ENCODE measurements at places on chromosomes 3 and 15.

GRCh38 chr3:169661361-169662131, 2.0 kb downstream of the MECOM start:
- peak; percentile 77 for DNase-seq

DNA sequence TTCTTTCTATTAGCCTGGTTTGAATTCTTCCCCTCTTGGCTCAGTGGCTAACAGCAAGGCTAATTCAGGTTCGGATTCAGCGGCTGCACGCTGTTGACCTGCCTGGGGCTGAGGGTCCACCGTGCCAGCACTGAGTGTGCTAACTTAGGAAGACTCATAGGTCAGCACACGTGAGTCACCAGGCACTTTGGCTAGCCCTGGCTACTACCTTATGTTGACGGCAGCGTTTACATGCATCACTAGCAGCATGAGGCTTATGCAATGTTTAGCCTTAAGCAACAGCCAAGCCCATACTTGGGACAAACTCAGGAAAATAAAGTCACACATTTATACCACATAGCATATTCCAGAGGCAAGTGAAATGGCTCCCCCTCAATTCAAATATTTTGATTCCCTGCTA, 137.7 kb downstream of the RAB11A start:
- no peak for DNase-seq

GRCh38 chr15:64622410-64623260, 152.8 kb downstream of the RBPMS2 start:
- DNase-seq, result no peak

- no peak for DNase-seq
Measured at GRCh38 chr15:76169018-76169417, 109.2 kb downstream of the TMEM266 start.

DNA sequence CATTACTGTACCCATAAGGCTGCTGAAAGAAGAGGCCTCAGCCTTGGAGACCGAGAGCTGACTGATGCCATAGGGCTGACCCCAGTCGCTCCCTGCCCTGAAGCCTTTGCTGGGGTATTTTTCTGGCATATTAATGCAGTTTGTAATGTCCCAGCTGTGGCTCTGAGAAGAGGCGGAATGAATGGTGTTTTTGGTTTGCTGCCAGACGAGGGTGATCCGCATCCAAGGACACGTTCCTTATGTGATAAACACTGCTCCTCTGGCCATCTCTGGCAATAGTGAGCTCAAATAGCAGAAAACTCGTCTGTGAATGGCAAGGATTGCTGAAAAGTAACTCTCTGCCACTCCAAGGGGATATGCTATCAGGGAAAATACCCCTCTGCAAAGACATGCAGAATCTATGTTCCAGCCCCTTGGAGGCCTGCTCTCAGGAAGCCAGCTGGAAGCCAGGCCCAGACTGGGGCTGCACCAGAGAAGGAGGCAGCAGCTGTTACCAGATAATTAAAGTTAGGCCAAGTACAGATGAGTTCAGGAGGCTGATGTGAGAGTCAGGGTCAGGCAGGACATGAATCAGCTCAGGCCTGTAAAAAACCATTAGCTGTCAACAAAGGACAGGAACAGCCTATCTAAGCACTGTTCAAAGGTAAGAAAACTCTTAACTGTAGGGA, 28.9 kb upstream of the KLHL6 start:
- DNase-seq, result no peak

GRCh38 chr3:143700431-143700975, 147.8 kb downstream of the SLC9A9 start:
- DNase-seq, result no peak

- no peak for DNase-seq
Measured at GRCh38 chr3:68485051-68485450, 447.3 kb downstream of the TAFA4 start.

DNA sequence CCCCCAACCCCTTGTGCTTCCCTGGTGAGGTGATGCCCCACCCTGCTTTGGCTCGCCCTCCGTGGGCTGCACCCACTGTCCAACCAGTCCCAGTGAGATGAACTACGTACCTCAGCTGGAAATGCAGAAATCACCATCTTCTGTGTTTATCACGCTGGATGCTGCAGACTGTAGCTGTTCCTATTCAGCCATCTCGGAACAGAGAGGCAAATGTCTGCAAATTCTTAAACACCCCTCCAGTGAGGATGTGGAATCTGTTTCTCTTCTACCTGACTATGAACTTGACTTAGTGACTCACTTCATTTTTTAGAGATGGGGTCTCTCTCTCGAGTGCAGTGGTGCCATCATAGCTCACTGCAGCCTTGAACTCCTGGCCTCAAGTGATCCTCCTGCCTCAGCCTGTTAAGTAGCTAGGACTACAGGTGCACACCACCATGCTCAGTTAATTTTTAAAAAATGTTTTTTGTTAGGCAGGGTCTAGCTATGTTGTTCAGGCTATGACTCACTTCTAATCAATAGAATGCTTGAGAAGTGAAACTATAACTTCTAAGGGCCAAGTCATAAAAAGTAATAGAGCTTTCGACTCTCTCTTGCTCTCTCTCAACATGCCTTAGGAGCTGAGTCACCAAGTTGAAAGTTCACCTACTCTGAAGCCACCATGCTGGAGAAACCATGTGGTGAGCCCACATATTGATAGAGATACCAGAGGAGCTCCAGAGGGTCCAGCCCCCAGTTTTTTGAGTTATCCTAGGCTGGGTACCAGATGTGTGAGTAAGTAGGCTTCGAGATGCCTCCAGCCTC, 11.5 kb upstream of the PARP14 start:
- DNase-seq, result no peak

DNA sequence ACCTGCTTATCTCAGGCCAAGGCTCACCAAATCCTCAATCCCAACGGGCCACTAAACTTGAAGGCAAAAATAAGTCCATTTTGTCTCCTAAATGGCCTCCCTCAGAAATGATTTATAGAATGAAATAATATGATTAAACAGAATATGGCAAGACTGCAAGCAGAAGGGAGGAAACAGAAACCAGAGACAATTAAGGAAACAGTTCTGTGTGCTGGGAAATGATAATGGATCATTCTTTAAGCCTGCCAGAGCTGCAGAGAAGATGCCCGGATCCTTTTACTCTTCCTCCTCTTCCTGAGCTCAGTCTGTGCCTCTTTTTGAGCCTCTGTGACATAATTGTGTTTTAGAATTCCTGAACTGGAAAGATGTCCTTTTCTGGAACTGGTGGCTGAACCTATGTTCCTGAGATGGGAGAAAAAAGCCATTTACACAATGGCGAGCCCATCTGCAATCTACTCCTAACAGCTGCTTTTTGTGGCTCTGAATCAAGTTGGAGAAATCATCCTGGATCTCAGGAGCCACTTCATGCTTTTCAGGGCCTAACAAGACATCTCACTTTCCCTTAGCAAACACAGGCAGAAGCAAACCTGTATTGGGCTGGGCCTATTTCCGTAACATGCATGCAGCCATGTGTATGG, 2.8 kb upstream of the ABHD2 start:
- no peak for DNase-seq

- no peak for DNase-seq
Measured at GRCh38 chr15:40554161-40554525, 10.7 kb downstream of the CCDC32 start.

DNA sequence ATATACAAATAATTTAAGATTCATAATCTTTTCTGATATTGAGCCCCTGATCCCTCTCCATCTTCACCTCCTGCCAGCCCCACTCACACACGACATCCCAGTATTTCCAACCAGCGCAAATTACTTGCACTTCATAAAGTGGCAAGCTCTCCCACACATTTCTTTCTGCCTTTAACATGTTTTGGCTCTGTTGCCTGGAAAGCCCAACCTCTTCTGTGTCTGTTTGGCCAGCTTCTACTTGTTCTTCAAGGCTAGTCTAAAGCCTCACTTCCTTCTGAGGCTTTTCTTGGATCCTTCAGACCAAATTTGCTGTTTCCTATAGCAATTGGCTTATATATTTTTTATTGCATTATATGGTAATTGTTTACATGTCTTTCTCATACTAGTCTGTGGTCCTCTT, 5.1 kb upstream of the TM6SF1 start:
- no peak for DNase-seq

DNA sequence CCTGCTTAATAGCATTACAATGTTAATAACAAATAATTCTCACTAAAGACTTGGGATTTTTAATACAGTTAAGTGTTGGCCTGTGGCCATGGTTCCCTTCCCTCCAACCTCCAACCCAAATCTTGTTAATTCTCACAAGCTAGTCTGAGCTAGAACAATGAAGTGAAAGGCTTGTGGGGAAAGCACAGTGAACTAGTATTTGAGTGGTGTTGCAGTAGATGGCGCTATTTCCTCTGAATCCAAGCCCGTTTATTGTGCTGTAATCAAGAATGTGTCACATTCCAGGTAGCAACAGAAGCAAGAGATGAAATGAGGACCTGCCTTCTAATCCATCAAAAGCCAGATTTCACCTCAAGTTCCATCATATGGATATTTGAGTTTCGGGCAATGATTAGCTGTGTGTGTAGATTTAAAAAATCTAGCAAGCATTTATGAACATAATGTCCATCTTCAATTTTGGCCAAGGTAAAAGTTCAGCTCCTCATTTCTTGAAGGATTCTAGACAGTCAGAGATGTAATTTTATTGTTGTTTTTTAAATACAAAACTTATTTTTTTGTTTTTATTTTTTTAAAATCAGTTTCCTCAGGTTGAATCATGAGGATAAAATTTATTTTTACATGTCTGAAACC, 160.7 kb downstream of the SQOR start:
- DNase-seq, result no peak

- no peak for DNase-seq
Measured at GRCh38 chr3:102712896-102713295, 278.1 kb downstream of the ZPLD1 start.

DNA sequence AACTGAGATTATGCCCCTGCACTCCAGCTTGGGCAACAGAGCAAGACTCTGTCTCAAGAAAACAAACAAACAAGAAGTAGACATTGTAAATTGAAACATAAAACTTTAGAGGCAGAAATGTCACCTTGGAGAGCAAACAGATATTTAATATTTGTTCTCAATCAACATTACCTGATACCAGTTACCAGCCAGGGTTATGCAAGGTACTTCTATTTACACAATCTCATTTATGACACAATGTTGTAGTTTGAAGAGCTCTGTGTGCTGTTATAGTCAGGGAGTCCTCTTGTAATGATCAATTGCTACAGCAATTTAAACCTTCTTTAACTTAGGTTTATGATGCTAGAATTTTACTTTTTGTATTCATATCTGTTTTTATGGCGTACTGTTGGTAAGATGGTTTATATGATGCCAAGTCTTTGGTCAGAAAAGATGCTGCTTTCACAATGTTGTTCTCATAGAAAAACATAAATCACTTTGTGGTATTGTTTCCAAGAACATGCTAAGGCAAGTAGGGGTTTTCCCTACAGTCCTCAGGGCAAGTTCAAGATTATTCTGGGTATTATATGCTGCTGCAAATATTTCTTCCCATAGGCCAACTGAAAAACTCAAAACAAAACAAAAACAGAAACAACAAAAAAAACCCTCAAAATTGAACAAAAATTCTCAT, 173.5 kb downstream of the TNIK start:
- no peak for DNase-seq

DNA sequence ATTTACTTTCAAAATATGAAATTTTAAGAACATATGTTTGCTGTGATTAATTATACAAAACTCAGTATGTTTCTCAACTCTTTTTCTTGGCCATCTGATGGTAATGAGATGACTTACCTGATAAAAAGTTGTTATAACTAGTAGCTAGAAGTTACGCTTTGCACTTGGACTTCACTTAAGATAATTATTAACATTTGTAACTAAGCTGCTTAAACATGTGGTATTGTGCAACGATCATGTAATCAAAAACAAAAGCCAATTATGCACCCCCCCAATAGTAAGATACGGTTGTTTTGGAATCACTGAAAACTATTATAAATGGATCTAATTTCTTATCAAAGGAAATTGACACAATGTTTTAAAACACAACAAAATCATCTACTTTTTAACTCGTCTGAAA, 342.9 kb downstream of the CNTN3 start:
- no peak for DNase-seq

DNA sequence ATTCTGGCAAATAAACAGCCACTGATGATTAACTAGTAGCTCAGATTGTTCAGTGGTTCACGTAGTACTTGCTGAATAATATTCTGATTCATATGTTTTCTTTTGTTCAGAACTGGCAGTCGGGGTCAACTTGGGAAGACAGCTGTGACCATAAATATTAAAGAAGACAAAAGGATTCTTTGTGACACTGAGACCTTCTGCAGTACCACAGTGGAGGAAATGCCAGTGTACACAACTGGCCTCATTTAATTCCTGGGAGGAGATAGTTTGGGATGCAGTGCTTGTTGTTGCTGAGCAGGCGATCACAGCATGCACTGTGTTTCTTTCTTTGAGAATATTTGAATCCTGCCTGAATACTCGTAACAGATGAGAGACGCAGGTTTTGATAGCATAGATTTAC, 26.7 kb upstream of the MCF2L2 start:
- no peak for DNase-seq

GRCh38 chr15:94238539-94239118, 7.3 kb downstream of the MCTP2 start:
- no peak for DNase-seq

GRCh38 chr15:90031231-90031791, 30.2 kb downstream of the ZNF710 start:
- peak; percentile 54 for DNase-seq

GRCh38 chr15:39594446-39595337, 13.8 kb downstream of the THBS1 start:
- DNase-seq, result no peak

DNA sequence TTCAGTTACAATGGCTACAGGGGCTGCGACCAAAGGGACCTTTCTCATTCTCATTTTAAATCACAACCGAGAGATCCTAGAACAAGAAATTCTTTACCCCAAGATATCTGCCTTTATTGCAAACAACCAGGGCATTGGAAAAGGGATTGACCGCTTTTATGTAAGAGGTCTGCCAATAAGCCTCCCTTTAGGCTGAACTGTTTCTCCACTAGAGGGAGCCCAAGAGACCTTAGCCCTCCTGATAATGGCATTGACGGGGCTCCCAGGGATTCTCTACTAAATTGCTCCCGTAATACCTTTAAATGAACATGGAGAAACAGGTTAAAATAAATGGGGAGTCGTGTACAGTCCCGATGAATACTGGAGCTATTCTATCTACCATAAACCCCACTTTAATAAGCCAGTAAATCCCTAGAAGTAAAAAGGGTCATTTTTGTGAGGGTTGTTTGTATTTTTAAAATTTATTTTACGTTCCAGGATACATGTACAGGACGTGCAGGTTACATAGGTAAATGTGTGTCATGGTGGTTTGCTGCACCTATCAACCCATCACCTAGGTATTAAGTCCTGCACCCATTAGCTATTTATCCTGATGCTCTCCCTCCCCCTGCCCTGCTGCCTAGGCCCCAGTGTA, 7.5 kb upstream of the IGSF10 start:
- DNase-seq, result no peak

- DNase-seq, result no peak
Measured at GRCh38 chr3:69129531-69129930, 7.1 kb upstream of the LMOD3 start.

DNA sequence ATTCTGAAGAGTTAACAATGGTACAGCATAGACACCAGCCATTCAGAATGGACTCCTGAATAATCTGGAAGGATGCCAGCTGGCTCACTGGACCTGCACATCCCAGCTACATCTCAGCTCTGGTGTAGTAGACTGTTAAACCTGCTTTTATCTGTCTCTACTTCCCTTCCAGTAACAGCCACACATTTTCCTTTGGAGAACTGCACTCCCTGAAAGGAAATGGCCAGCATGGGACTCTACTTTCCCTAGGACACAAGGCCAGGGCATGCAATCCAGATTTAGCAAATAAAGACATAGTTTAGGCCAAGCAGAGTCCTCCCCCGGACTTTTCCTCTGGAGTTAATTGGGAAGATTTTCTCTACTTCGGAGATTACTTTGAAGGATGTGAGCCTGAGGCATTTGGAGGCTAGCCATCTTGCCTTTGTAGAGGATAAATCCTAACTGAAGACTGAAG, 82.7 kb upstream of the TCF12 start:
- DNase-seq, result no peak

- DNase-seq, result no peak
Measured at GRCh38 chr3:99313485-99313884, 324.9 kb upstream of the COL8A1 start.

Measured in coronary artery (tissue), 2 donors.